ENCODE measurements at places on chromosomes 4 and X. TPM values are rescaled to one million over a fixed set of nuclear protein-coding genes. Genes with fewer than 3 reads are reported as not detected.

KCND1 gene
- total RNA-seq = 0.88 TPM

DRP2 gene
- total RNA-seq = 0.09 TPM

ARAP2 gene
- 3.9 TPM for total RNA-seq

PDZD11 gene
- 45.0 TPM for total RNA-seq

SEL1L3 gene
- 15.7 TPM for total RNA-seq

BTC gene
- total RNA-seq = 0.09 TPM

EXOC1L gene
- not detected for total RNA-seq

BMX gene
- not detected for total RNA-seq

GAGE10 gene
- total RNA-seq = not detected

MAGEA1 gene
- total RNA-seq = not detected

BBS7 gene
- total RNA-seq = 19.9 TPM

P2RY8 gene
- not detected for total RNA-seq

IGSF1 gene
- 1.00 TPM for total RNA-seq

Data from Caco-2 (cell line).